ENCODE measurements at places on chromosomes 7 and 10.

DNA sequence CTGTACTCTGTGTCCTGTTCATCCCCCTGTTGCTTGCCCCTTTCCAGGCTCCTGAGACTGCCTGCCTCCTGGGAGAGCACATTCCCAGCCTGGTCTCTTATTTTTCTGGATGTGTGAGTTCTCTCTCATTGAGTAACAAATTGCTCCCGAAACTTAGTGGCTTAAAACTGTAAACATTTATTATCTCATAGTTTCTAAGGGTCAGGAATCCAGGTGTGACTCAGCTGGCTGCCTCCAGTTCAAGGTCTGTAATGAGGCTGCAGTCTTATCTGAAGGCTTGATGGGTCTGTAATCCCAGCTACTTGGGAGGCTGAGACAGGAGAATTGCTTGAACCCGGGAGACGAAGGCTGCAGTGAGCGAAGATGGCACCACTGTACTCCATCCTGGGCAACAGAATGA lies 53.6 kb upstream of the PRR15 start:
- no peak for DNase-seq

GRCh38 chr10:50381642-50382041 lies 130.3 kb upstream of the ASAH2 start:
- DNase-seq, result no peak

- DNase-seq, result no peak
Measured at GRCh38 chr7:51702673-51703072, 386.1 kb upstream of the COBL start.

- peak; percentile 69 for DNase-seq
Measured at GRCh38 chr7:29196191-29196590, 1.6 kb downstream of the CHN2 start.

GRCh38 chr7:68679459-68680234 lies 918.6 kb upstream of the AUTS2 start:
- DNase-seq, result no peak

DNA sequence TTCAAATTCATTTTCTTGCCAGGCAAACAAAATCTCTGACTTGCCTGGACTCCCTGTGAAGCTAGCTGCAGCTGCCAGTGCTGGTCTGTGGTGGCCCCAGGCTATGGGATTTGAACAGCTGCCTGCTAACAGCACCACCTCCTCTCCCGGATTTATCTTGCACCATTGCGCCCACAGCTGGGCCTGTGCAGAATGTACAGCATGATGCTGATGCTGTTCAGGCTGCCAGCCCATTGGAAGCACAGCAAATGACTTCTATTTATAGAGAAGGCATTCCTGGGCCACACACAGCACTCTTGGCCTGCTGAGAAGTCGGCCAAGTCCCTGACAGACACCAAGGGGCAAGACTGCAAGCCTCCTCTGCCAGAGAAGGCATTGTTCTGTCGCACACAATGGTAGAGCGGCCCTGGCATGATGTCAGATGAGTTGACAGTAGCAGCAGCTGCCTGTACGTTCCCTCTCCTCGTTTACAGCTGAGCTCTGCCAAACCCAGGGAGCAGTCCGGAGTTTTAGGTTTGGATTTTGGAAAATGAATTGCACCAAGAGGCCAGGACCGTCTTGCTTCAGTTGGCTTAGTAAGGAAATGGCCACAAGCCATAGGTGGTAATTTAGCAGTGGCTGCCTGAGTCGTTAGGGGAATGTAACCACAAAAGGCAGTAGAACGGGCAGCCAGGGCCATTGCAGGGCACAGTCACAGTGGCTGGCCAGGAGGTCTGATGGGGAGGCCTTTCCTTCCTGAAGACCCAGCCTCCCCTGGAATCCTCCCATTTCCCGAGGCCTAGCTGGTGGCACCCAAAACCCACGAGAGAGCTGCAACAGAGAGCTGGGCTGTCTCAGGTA lies 38.5 kb downstream of the MTURN start:
- no peak for DNase-seq

DNA sequence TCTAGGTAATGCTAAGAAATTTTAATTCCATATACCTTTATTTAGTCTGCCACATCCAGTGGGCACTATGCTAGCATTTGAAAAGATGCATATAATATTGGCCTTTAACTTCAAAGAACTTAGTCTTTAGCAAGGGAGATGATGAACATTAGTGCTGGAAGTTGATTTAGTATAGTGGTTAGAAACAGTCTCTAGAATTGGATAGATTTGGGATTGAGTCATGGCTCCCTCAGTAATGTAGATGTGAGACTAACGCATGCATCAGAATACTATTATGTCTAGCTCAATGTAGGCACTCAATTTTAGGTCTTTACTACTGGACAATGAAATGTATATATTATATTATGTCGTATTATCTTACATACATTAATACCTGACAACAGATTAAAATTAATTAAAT lies 5.8 kb downstream of the DKK1 start:
- DNase-seq, result no peak

GRCh38 chr7:74604326-74605020 lies 53.0 kb upstream of the GTF2I start:
- no peak for DNase-seq

GRCh38 chr10:69479240-69480067 lies 28.2 kb downstream of the TSPAN15 start:
- DNase-seq, result no peak

DNA sequence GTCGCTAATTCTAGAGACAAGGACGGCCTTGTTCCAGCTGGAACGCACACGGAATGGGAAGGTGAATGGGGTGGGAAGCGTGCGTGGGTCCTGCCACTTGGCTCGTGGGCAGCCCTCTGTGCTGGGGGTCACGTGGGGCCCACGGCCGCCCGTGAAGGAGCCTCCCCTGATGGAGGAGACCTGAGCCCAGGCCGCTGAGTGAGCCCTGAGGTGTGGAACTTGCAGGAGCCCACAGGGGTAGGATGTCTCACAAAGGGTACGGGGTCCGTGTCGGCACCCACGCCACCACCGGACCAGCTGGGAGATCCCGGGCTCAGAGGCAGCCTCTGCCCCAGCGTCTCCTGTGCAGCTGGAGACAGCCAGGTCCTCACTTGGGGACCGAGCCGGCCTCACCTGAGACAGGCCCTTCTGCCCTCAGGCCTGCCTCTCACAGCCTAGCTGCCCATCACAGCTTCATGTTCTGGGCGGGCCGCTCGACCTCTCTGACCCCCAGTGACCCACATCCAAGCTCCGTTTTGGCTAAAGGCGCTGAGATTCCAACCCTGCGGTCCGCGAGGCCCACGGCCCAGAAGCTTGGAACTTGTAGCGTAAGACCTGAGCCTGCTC lies 84.8 kb downstream of the FOXL3 start:
- no peak for DNase-seq

DNA sequence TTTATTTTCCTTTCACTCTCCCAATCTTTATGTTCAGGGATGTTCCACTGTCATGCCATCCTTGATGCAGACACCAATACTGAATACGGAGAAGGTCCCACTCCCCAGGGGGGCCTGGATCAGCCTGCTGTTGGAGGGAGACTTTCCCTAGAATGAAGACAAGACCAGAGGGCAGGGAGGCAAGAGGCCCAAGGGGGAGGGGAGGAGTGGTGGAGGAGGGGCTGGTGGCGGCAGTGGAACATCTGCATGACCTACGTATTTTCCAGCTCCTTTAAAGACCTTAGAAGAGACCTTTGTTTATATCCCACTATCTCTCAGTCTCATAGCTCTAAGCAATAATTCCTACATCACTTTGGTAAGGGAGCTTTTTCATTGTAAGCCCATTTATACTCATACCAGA lies 183.0 kb downstream of the HECW1 start:
- no peak for DNase-seq

GRCh38 chr10:94038024-94038423 lies 44.3 kb downstream of the PLCE1 start:
- DNase-seq, result no peak

GRCh38 chr7:24727154-24728120 lies 29.8 kb downstream of the GSDME start:
- no peak for DNase-seq

GRCh38 chr7:33757563-33758165 lies 147.7 kb upstream of the BMPER start:
- peak; percentile 2 for DNase-seq

- DNase-seq, result no peak
Measured at GRCh38 chr7:17506095-17506494, 207.6 kb downstream of the AHR start.

- DNase-seq, result no peak
Measured at GRCh38 chr7:117480978-117481377, 1.2 kb downstream of the CFTR start.

DNA sequence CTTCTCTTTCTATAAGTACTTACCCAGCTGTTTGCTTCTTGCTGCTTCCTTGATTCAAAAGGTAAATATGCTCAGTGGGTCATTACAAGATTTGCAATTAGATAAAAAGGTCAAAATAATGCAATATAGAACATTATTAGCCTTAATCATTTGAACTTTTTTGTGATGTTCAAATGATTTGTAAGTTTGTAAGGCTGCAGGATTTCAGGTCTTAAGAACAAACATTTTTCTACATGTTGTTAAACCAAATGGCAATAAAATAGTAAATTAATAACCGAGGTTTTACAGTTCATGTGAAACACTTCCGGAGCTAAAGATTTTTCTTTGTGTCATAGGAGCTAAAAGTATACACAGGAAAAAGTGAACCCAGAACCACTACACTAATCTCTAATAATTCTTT lies 16.2 kb upstream of the SCIN start:
- DNase-seq, result no peak

DNA sequence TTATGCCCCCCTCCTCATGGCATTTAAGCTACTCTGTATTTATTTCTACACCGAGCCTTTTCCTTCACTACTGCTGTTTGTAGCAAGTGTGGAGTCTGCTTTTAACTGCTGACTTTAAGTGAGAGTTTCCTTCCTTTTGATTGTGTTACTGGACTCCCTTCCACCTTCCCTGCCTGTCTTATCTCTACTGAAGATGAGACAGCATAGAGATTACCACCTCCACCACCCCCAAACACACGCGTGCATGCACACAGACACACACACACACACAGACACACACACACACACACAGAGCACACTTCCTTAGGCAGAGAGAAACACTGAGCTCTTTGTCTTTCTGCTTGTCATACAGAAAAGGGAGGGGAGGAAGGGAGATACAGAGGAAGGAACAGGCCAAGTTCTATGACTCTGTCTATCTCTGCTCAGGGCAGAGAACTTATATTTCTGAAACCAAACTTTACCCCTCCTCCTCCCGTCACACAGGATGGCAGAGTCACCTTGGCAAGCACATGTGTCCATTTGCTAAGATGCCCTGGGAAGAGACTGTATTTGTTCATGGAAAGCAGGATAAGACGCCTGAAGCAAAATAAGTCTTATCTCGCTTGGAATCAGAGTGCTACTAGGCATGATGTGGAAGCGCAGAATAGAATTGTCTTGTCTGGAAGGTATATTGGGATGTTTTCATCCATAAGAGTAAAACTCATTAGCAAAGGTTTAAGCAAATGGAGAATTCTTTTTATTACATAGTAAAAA lies 81.8 kb upstream of the CAV2 start:
- DNase-seq, result no peak

DNA sequence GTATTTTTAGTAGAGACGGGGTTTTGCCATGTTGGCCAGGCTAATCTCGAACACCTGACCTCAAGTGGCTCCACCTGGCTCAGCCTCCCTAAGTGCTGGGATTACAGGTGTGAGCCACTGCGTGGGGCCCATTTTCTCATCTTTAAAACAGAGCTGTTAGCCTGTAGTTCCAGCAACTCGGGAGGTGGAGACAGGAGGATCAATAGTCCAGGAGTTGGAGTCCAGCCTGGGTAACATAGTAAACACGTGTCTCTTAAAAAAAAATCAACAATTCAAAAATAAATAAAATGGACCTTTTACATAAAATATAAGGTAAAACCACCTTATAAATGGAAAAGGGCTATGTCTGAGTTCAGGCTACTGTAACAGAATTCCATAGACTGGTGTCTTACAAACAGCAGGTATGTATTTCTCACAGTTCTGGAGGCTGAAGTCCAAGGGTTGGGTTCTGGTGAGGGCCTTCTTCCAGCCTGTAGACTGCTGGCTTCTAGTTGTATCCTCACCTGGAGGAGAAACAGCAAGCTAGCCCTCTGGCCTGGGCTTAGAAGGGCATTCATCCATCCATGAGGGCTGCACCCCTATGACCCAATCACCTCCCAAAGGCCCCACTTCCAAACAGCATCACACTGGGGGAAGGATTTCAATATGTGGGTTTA lies 7.0 kb upstream of the PVRIG start:
- no peak for DNase-seq

- DNase-seq, result no peak
Measured at GRCh38 chr10:67670401-67670800, 25.6 kb downstream of the CTNNA3 start.

DNA sequence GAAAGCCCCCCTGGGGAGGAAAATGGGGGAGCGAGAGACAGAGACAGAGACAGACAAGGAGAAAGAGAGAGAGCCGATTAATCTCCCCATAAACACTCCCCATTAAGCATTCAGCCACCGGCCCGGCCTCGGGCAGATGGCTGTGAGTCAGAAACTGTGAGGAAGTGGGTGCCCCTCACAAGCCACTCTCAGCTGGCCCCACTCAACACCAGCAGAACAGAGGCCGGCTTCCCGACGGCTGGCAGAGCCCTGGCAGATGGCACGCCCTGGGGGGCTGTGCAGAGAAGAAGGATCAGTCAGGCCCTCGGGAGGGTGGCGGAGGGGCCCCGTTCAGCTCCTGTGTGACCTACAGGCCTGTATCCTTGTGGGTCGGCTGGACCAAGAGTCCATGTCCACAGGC lies 41.2 kb downstream of the CAMK2B start:
- DNase-seq, result no peak

DNA sequence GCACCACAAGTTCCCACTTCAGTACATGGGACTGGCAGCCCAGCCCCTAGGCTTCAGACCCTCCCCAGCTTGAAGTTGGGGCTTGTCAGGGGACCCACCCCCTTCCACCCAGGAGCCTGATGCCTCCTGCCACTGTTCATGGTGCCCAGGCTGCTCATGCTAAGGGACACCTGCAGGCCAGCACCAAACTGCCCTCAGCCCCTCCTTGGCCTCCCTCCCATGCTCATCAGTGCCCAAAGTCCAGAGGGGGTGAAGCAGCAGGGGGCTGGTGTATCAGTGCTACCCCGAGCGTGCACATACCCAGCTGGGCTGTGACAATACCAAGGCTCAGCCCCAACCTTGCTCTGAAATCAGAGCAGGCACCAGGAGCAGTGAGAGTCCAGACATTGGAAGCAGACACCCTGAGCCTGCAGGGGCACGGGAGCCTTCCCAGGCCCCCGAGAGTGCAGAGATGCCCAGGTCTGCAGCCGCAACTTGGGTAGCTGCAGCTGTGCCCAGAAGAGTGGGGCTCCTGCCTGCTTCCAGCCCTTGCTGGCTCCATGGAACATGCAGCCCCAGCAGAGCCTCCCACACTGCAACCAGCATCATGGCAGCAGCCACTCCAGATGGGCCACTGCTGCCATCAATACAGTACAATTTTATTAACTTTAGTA lies 79.0 kb downstream of the MTERF1 start:
- no peak for DNase-seq

Measured in CD4-positive, alpha-beta T cell treated with Interleukin-2 at 100 ng/mL for 4 hours (primary cell).